ENCODE measurements at places on chromosomes 1 and 21. TPM values are rescaled to one million over a fixed set of nuclear protein-coding genes. Genes with fewer than 3 reads are reported as not detected.

The ZNF648 gene
- total RNA-seq = not detected

The NCAM2 gene
- total RNA-seq = 0.12 TPM

The HCN3 gene
- 0.36 TPM for total RNA-seq

The SLC45A1 gene
- 0.20 TPM for total RNA-seq

The FMN2 gene
- total RNA-seq = 19.8 TPM

The ELF3 gene
- not detected for total RNA-seq

The GJC2 gene
- 0.39 TPM for total RNA-seq

GRCh38 chr1:212482006-212482636 is 49.4 kb downstream of the NENF start:
- DNase-seq = peak; percentile 71

- peak; percentile 99 for DNase-seq
Observed at GRCh38 chr1:201713086-201713810, 115.7 kb upstream of the IPO9 start.

DNA sequence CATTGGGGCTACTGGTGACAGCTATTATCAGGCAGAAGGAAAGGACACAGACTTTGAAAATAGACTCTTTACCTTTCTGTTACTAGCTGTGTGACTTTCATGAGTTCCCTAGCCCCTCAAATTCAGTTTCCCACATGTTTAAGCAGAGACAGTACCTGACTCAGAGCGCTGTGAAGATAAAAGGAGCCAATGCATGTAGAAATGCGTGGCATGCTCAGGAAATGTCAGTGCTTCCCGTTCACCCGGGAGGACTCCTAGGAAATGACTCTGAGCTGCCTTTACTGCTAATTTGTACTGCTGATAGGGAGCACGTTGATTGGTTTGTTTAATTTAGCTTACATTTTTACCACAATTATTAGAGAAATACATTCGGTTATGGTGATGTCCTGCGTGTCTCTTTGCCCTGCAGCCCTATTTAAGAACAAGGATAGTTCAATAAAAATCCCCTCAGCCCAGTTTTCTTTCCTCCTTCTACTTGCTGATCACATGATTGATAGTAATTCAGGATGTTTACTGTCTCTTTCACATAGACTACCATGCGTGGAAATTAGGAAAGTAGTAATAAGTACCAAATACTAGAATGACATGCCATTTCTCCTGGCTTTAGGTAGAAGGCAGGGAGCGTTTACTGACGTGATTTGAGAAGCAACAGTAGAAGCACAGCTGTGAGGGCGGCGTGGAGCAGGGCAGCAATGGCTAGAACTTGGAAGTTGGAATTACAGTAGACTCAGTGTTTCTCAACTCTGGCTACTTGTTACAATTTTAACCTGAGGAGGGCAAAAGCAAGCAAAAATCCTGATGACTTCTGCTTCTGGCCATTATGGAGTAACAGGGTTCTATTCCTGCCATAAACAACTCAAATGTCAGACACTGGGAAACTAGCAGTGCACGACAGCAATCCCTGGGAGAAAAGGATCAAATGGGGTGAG is 15.9 kb downstream of the PDIK1L start:
- DNase-seq = peak; percentile 18

- no peak for DNase-seq
Observed at GRCh38 chr21:45355573-45355972, 49.4 kb upstream of the COL18A1 start.

DNA sequence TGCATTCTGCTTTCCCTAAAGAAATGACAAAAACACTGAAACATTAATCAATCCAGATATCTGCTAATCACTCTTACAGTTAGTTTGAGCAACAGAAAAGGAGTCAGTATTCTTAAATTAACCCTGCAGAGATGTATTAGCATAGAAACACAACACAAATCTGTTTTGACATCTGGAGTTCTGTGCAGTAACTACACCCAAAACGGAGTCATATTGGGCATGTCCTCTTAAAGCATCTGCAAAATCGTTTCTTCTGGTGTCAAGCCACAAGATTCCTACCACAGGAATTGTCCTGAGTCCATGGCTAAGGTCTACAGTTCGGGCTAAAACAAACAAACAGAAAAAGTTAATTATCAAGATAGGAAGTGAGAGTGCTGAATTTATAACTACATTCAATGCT is 332.1 kb upstream of the PKN2 start:
- no peak for DNase-seq

DNA sequence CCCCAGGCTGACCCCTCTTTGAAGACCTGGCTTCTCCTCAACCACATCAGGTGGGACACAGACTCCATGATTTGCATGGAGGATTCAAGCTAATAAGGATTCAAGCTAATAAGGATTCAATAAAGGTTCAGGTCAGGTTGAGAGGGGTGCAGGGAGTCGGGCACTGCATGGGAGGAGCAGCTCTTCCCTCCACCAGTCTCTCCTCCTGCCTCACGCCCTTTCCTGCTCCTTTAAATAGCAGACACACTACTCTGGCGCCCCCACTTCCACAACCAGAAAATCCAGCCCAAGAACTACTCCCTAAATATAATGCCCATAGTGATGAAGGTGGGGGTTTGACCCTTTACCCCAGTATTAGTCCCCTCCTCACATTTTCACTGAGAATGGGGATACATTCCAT is 7.1 kb downstream of the MEX3A start:
- no peak for DNase-seq

DNA sequence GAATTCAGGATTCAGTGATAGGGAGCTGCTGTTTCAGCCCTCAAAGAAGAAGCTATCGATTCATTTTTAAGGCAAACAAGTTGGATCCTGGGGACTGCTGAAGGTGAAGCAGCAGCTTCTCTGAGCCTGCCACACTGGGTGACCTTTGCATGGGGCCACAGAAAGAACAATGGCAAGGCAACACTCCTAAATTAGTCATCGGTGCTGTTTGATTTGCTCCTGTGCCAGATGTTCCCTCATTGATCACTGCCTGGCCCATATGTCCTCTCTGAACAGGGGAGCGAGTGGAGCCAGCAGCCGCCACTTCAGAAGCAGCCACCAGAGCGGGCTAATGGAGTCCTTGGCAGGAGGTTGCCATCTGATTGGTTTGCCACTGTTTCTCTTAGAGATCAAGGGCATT is 391.5 kb downstream of the NTNG1 start:
- no peak for DNase-seq

DNA sequence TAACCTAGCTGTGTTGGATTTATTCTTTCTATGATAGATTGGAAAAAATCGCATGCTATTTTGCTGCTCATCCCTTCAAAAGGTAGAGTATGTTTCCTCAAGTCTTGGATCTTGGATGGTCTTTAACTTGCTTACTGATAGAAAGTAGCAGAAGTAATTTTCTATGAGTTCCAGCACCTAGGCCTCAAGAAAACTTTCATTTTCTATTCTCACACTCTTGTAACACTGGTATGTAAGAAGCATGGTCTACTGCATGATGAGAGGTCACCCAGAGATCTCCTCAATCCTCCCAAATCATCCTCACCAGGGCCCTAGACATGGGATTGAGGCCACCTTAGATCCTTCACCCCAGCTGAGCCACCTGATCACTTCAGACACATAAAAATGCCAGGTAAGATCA is 7.2 kb downstream of the SPTA1 start:
- no peak for DNase-seq

GRCh38 chr1:160018900-160019299 is 12.9 kb downstream of the PIGM start:
- DNase-seq = peak; percentile 35

DNA sequence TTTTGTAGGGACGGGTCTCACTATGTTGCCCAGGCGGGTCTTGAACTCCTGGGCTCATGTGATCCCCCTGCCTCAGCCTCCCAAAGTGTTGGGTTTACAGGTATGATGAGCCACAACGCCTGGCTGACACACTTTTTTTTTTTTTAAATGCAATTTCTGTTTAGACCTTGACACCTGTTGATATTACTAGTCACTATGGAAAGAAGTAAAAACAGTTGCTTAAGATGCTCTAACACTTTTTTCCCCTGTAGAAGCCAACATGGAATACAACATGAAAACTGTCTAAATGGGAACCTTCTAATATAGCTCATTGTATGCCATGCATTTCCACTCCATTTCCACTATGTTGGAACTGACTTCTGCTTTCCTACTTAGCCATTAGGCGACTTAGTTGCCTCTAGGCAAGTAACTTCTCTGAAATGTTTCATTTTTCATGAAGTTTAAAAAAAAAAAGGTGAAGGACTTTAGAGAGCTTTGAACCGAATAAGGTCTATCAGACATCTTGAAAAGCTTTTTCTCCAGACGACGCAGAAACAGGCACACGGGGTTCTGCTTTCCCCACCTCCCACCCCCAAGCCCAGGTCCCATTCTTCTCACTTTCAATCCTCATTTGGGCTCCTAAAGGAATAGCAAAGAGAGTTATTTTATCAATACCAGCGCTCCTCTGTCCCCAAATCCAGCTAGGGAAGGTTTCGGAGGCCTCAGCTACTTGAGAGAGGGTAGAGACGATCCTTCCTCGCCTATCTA is 648 bp upstream of the DR1 start:
- no peak for DNase-seq

GRCh38 chr1:92992054-92992453 is 30.8 kb upstream of the DIPK1A start:
- no peak for DNase-seq

- DNase-seq = no peak
Observed at GRCh38 chr1:88662723-88663122, 21.4 kb upstream of the PKN2 start.

GRCh38 chr1:206680279-206680678 is 4.4 kb upstream of the MAPKAPK2 start:
- DNase-seq = peak; percentile 31

DNA sequence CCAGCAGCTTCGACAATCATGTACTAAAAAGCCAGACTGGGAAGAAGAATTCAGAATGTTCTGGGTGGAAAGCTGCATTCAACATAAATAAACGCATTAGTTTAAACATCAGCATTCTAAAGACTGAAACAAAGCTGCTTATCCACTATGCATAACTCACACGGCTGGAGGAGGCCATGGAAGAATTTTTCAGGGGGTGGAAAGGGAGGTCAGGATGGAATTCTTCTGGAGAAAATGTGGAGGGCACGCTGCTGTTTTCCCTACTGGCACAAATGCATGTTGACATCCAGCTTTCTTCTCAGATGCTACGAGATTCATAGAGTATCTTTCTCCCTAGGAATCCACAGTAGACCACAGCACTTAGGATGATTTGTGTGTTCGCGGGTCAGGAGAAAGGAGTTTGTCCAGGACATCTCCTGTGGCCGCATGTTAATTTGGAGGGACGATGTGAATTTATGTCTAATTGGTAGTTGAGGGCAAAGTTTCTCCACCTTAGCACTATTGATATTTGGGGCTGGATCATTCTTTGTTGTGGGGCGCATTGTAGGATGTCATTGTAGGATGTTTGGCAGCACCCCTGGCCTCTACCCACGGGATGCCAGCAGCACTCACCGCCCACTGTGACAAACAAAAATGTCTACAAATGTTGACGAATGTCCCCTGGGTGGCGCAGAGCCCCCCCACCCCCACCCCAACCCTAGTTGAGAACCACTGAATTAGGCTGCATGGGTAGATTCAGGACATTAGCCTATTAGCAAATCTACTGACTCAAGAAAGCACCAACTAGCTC is 86.5 kb upstream of the KAZN start:
- no peak for DNase-seq

GRCh38 chr1:11978301-11978700 is 1.9 kb upstream of the MFN2 start:
- DNase-seq = peak; percentile 53

DNA sequence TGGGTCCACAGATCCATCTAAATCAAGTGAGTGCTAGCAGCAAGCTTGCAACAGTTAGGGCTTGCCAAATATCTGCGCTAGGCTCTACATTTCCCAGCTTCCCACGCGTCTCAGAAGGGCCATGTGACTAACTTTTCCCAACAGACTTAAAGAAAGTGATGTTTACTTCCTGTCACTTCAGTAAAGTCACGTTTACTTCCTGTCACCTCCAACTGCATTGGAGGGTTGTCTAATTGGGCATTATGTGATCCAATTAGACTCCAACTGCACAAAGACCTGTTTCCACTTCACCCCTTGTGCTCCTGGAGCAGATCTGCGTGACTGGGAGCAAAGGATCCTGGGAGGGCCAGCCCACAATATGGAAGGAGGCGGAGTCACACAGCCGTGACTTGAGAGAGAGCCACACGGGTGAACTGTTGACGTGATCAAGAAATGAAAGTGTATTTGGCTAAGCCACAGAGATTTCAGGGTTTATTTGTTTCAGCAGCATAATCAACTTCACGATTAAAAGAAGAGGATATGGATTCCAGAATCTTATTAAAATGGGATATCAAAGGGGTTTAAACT is 77.7 kb downstream of the CYYR1 start:
- DNase-seq = peak; percentile 16

DNA sequence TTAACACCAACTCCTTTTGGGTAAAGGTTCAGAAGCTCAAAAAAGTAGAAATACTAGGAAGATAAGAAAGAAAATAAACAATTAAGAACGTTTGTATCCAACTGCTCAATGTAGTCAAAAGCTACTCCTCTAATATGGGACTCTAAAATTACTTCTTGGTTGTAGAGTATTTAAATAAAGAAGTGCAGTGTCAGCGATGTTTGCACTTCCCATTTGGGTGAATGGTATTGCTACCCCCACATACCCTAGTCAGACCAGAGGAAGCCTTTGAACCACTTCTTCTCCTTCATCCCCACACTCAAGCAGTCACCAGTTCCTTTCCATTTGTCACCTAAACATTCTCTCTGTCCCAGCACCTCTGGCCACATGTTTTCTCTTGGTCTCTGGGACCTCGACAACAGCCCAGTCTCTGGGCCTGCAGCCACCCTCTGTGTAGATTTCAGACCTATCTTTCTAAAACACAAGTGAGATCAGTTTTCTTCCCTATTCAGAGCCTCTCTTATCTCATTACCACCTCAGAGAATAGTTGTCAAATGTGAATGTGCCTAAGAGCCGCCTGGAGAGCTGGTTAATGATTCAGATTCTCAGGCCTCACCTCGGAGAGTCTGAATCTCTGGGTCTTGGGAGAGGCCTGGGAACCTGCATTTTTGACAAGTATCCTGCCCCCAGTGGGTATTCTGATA is 109.8 kb downstream of the OMA1 start:
- no peak for DNase-seq
